C1 segment of cervical spinal cord (tissue), 14 donors: ENCODE measurements at places on chromosomes 4 and X.

DNA sequence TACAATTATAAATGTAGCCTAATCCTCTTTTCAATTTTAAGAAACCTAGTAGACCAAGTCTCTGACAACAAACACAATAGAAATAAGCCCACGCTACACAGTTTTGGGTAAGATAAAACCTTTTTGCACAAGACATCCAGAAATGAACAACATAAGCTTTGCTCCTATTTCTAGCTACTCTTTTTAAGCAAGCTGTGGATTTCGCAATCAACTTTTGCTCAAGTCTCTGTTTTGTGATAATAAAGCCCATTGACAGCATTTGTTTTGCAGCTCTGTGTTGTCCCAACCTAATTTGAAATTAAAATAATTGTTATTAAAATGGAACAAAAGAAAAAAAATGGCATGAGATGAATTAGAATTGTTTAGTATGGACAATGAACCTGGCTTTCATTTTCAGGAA, 287.9 kb upstream of the PUDP start:
- no peak for DNase-seq

DNA sequence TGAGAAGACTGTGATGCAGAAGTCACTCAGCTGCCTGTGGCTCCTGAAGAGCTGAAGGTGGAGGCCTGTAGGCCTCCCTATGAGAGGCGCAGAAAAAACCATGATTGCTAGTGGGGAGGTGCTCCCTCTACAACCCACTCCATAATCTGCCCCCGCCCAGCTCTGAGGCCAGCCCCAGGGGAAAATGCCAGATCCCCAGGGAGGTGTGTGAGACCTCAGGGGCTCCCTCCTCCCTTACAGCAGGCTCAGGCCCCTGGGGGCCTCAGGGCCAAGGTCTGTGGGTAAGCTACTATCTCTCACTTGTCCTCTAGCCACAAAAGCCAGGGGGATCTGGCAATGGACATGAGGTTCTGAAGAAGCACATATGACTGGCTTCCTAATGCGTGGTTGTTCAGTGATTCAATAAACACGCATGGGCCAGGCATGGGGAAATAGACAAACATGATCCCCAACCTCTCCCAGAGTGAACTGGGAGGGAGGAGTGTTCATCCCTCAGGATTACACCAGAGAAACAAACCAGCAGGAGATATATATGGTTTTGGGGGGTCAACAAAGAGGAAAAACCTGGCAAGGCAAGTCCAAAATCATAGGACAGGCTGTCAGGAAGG, 51.0 kb upstream of the MTM1 start:
- no peak for DNase-seq

DNA sequence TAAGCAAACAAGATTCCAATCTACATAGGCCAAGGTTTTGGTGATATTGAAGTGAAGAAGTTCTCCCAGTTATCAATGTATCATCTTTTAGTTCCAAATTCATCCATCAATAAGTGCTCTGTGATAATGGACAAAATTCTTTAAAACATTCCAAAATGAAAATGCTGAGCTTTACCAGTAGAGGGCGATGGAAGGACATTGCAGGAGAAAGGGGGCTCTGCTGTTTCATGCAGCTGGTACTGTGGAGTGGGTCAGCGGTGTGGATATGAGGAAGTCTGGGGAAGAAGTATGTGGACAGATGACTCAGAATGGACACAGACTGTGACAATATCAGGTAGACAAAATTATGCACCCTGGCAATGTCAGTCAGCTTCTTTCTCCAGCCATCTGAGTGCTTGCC, 46.6 kb upstream of the HS6ST2 start:
- DNase-seq: no peak

GRCh38 chr4:38621028-38621684, 42.8 kb upstream of the KLF3 start:
- no peak for DNase-seq

DNA sequence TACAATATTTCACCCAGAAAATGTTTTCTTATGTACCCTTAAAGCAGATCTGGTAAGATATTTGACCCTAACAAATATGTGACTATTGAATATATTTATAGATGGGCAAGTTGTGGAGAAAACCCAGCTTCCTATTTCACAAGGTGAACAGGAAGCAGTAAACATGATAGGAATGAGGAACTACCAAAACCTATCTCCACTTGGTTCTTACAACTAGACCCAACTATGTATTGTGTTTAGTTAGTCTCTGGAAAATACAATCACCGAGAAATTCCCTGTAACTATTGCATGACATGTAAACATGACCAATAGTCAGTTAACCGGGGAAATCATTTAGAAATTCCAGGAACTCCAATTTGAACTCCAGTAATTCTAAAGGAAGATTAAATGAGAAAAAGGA, 8.4 kb upstream of the RXFP1 start:
- no peak for DNase-seq

DNA sequence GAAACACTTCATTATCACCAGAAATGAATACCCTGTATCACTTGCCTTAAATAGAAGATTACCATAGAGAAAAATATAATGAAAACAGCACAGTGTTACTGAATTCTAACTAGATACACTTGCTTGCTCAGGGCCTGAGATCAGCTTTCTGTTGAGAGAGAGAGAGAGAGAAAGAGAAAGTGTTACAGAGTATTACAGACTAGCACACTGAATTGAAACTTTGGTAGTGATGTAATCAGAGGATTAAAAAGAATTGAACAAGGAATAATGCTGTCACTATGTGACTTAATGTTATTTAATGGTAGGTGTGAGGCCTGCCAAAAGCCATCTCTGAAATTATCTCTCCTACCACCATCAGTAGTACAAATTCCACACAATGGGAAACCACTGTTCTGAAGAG, 35.5 kb upstream of the CASK start:
- no peak for DNase-seq

DNA sequence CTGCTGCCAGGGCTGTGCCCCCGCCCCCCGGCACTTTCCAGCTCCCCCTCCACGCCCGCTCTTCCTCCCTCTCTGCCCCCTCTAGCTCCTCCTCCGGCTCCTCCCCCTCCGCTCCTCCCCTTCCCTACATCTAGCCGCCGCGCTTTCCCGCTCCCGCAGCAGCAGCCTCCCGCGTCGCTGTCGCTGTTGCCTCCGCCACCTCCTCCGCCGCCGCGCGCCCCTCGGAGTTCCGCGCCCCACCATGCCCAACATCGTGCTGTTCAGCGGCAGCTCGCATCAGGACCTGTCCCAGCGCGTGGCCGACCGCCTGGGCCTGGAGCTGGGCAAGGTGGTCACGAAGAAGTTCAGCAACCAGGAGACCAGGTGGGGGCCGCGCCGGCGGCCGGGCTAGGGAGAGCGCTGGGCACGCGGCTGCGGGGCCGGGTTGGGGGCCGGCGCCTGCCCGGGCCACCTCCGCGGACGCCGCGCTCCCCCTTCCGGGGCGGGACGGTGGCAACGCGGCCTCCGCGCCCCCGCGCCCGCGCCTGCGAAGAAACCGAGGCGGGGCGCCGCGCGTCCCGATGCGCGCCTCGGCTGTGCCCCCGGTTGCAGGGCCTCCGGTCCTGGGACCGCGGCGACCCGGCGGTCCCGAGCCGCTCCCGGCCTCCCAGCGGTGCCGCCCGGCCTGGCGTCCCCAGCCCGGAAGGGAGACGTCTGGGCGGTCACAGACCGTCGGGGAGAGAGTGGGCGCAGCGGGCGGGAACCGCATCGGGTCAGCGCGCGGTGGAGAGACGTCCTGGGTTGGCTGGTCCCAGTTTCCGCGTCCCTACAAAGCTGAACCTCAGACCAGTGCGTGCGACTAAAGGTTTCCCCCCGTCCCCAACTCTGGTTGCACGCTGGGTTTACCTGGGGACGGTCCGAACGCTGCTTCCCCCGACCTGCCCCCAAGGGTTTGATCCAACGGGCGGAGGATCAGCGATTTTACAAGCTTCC, at the start of gene PRPS2:
TSS of gene PRPS2 (plus strand) at position 156 of the 972 bp plus-strand sequence. CDS start at position 242, 86 bp downstream.
- DNase-seq: peak; percentile 29

DNA sequence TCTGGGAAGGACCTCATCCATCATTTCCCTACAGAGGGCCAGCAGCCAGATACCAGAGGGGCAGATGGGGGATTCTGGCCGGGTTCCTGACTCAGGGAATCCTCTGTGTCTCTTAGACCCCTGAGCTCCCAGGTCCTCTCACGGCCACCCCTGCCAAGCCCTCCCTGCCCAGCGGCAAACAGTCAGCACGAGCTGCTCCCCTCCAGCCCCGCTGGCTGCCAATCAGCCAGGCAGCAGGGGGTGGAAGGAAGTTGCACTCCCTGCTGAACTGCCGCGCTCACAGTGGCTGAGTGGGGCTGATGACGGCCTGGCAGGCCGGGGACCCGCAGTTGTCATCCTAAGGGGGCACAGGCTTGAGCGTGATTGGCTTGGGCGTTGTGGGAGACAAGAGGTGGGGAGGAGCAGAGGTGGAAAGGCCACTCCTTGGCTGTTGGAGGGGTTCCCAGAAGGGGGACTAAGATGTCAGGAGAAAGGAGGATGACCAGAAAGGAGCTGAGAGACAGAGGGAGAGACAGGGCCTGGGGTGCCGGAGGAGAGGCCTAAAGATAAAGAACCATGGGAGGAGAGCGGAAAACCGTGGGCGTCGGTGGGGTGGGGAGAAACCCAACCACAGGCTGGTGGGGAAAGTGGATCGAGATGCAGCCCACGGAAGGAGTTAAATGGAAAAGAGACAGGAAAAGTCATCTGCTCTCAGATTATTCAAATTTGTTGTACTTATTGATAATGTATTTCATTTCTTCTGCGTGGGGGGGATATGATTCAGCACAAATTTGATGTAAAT, 4.4 kb upstream of the CCDC149 start:
- no peak for DNase-seq

DNA sequence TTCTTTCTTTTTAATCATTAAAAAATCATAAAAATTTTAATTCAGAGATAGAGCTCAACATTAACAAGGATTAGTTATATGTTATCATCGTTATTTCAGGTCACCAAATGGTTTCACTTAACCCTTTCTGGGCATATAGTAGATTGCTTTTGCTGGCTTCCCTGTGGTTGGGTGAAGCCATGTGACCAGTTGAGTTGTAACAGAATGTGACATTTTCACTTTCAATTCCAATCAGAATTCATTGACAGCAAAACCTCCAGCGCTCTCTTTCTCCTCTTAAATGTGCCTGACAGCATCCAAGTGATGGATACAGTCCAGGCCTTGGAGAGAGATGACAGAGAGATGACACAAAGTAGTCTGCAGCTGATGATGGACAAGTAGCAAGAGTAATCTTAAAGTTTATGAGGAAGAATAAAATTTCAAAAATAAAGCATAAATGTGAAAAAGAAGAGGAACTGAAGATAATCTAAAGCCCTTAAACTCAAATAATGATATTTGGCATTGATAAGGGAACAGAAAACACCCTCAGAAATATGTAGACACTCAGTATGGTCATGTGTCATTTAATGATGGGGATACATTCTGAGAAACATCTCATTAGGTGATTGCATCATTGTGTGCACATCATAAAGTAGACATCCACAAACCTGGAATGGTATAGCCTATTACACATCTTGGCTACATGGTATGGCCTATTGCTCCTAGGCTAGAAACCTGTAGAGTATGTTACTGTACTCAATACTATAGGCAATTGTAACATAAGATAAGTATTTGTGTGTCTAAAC, 92.3 kb upstream of the QRFPR start:
- DNase-seq: no peak

- DNase-seq: no peak
These were observed 12.1 kb downstream of the SNX25 start for GRCh38 chr4:185221491-185221890.
